ENCODE measurements at places on chromosomes 13 and 19.

DNA sequence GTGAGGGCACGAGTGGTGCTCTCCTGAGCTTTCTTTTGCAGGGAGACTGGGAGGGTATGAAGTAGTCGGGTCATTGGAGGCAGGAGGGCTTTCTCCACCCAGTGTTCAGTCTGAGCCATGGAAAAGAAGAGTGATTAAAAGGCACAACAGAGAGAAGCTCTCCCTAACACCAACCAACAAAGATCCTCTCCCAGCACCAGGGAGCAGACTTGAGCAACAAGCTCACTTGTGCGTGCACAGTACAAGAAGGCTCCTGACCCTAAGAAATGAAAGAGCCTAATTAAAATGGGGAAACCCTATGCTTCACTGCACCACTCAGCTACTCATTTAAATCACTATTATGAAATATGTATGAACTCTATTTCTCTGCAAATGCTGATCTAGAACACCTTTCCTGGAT, 276.3 kb upstream of the SOX21 start:
- no peak for DNase-seq

DNA sequence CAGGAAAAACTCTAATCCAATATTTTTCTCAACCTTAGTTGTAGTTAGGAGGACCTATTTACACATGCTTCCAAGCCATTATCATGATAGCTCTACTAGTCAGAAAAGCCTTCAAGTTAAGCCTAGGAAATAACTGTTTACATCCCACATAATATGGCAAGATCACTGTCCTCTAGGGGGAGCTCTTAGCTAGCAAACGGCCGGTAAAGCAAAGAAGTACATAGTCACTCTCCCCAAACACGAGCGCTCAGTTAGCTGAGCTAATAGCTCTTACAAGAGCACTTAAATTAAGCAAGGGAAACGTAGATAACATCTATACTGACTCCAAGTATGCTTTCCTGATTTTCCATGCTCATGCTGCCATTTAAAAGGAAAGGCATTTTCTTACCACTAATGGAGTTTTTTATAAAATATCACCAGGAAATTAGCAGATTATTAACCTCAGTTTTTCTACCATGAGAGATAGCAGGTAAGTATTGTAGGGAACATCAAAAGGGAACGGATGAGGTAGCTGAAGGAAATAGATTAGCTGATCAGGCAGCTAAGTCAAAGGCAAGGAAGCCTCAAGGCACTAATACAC, 100.6 kb upstream of the PABPC3 start:
- peak; percentile 60 for DNase-seq

DNA sequence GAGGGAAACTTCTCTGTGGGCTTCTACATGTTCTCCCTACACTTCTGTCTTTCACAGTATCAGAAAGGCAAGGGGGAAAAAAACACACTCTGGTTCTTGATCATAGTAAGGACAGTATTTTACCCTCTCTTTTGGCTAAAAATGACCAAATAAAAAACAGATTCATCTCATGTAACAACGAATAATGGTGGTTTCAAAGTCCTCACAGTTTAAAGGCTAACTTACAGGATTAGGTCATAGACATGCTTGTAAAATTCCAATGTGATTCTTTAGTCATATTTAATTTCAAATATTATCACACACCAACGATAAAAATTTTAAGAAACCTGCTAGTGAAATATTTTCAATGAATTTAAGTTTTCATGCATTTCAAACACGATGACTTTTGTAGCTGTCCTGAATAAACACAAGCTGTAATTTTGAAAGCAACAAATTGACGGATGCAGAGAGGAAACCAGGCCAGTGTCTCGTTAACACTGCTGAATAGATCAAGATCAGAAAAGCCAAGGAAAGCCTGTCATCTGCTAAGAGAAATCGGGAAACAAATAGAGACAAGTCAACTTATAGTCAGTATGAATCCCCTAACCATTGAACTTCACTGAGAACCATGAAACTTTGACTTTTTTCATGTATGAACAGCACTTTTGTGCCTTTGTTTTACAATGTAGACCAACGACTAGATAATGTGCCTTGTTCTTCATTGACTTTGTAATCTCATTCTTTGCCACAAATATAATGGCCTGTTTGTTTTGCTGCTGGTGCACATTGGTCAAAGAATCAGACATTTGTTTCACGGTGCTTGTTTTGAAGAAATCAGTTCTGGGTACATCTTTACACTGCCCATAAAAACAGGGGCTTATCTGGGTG, 22.0 kb downstream of the MBNL2 start:
- DNase-seq: no peak

GRCh38 chr13:113275387-113275786, 21.7 kb upstream of the LAMP1 start:
- DNase-seq: peak; percentile 23

DNA sequence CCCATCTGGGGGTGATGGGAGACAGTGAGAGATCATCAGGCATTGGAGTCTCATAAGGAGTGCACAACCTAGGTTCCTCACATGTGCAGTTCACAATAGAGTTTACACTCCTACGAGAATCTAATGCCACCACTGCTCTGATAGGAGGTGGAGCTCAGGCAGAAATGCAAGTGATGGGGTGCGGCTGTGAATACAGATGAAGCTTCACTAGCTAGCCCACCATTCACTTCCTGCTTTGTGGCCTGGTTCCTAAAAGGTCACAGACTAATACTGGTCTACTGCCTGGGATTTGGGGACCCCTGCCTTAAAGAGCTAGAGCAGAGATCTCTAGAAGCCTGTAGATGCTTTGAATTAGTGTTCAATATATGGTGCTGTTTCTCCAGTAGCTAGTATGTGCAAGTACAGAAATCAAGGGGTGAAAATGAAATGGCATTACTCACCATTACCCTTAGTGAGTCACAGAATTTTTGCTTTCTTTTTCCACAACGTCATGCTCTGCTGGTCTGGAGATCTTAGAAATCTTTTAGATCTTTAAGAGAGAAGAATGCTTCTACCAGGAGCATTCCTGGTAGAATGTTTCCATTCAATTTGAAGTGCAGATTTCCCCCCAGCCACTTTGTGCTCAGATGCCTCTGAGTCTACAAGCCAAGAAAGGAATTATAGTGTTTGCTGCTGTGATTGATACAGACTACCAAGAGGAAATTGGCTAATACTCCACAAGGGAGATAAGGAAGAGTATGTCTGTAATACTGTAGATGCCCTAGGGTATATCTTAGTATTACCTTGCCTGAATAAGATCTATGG, 2301.2 kb downstream of the PCDH9 start:
- no peak for DNase-seq

- DNase-seq: no peak
Measured at GRCh38 chr13:93398167-93399035, 171.8 kb downstream of the GPC6 start.

GRCh38 chr13:39463611-39464010, 139.4 kb downstream of the LHFPL6 start:
- no peak for DNase-seq

- DNase-seq: no peak
Measured at GRCh38 chr13:99379856-99380801, 72.9 kb upstream of the GPR183 start.

- no peak for DNase-seq
Measured at GRCh38 chr13:80040196-80040980, 300.5 kb downstream of the SPRY2 start.

GRCh38 chr13:84668637-84669036, 786.4 kb upstream of the SLITRK1 start:
- no peak for DNase-seq

- no peak for DNase-seq
Measured at GRCh38 chr13:109602356-109602755, 184.0 kb downstream of the IRS2 start.

- DNase-seq: no peak
Measured at GRCh38 chr13:46628622-46629365, 75.8 kb downstream of the LRCH1 start.

GRCh38 chr13:92300651-92301050, 902.2 kb downstream of the GPC5 start:
- DNase-seq: no peak

DNA sequence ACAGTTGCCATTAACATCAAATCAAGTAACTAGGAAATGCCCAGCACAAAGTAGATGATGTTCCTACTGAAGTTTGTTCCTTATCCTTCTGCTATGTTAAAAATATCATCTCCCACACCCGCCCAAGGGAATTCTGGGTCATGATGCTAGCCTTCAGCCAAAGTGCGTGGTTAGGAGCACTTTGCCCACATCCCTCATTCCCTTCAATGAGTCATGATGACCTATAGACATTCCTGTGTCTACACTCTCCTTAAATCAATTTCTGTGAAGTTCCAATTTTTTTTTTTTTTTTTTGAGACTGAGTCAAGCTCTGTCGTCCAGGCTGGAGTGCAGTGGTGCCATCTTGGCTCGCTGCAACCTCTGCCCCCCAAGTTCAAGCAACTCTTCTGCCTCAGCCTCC, 17.0 kb downstream of the RXFP2 start:
- DNase-seq: no peak

- no peak for DNase-seq
Measured at GRCh38 chr13:78100486-78100885, 181.9 kb upstream of the EDNRB start.

Data from head of caudate nucleus (tissue), 42 donors.